ENCODE measurements at places on chromosomes 2 and 18.

- DNase-seq: no peak
These were observed 89.2 kb upstream of the FAM117B start for GRCh38 chr2:202545523-202545922.

DNA sequence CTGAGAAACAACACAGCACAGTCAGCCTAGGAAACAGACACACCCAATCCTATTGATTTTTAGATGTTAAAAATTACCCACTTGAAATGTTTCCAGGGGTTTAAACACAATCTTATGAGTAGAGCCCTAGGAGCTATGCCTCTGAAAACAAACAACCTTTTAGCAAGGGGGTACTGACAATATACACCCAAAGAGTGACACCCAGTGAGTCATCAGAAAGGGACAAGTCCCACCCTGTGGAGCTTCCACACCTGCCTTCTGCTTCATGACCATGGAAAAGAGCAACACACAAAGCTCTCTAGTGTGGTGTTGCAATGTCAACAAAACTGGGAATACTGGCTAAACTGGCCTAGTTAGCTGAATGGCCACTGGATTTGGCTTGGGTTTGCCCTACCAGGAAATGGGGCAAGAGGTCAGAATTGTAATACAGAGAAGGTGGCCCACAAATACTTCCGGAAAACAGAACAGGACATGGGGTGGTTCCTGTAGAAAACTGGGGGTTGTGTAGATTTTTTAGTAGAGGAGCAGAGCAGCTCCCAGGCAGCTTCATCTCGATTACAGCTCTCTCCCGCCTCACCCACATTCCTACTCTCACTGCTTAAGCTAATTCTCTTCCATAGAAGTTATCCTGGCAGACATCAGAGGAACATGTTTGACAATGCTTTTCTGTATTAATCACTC, 98.2 kb downstream of the GAREM1 start:
- DNase-seq: no peak

GRCh38 chr18:58787536-58788149, 77.0 kb upstream of the ZNF532 start:
- DNase-seq: no peak

DNA sequence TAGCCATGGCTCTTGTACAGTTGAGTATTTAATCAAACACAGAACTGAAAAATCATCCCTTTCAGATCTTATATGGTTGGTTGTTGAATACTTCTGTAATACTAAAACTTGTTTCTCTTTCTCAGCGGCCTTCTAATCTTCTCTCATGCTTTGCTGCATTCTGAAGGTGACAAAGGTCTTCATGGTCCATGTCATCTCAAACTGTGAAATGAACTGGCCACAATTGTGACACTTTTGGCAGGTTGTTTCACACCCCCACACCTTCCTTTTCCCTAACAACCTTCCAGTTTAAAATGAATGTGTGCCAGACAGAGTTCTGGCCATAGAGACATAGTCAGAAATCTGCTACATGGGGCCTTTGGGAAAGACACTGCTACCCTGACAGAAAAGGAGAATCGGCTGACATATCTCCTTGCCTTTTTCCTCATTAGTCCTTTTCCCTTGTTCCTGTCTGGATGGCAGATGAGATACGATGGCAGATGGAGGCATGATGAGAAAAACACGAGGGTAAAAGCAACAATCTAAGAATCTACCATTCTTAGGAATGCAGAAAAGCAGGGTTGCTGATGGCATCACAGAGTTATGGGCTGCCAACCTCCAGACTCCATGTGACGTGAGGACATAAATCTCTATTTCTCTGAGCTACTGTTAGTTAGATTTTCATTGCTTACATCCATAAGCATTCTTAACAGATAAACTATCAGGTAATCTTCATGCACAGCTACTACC, 106.5 kb downstream of the PIGN start:
- DNase-seq: no peak

DNA sequence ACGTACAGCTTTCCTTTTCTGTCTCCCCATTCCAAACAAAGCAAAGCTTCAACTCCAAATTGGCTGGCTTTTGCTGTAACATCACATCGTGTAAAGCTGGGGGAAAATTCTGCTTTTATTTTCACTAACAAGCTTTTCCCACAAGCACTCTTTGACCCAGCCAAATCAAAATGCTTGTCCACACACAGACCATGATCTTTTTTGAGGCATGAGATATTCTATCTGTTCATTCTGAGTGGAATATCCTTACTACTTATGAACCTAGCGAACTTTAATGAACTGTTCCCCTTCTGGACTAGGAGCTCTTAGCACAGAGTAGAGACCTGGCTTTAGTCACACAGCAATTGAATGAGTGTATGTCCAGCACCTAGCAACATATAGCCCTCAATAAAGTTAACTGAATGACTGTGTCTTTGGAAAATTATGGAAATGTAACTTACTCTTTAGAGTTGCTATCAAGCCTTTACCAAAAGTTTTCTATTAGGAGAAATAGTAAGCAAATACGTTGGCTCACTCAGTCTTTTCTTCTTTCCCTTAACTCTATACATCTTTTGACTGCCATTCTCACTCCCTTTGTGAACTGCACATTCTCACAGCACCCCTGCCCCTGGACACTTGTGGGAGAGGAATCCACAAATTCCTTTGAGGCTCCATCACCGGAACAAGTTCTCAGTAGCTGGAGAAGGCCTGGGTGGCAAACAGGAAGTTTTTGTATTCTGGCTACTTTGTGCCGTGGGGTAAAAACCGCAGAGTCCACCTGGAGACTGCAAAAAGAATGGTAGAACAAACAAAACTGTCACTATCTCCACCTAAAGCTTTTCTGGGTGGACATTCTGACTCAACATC, 1.3 kb upstream of the UBE2E3 start:
- no peak for DNase-seq

DNA sequence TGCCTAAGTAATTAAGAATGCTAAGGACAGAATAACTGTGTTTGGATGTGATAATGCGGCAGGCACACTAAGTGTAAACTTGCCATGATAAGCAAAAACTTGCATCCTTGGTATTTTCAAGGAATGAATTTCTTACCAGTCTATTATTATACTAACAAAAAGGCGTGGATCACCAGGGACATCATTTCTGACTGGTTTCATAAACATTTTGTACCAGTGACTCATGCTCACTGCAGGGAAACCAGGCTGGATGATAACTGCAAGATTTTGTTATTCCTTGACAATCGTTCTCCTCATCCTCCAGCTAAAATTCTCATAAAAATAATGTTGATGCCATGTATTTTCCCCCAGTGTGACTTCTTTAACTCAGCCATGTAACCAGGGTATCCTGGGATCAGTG, 289.5 kb downstream of the CDCA7 start:
- no peak for DNase-seq

- DNase-seq: no peak
These were observed 1033.5 kb upstream of the TMEFF2 start for GRCh38 chr2:193228276-193228675.

DNA sequence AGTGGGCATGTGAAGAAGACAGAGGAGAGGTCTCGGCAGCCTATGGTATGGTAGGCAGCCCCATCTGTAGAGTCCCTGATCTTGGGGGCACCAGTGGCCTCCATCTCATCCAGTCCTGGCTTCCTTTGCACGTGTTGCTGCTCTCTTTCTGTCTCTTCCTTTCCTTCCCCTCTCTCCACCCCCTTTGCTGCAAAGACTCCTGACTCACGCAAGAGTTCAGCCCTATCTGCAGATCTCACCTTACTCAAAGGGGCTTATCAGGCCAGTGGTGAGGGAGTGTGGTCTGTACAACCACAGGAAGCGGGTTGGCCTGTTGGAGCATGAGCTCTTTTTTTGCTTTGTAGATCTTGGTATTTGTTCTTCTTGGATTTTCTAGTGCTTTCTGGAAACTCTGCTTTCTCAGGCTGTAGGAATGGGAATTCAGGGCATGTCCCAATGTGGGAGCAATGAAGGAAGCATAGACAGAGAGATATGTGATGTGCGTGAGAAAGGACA, 14.6 kb upstream of the NT5DC4 start:
- DNase-seq: peak; percentile 87

DNA sequence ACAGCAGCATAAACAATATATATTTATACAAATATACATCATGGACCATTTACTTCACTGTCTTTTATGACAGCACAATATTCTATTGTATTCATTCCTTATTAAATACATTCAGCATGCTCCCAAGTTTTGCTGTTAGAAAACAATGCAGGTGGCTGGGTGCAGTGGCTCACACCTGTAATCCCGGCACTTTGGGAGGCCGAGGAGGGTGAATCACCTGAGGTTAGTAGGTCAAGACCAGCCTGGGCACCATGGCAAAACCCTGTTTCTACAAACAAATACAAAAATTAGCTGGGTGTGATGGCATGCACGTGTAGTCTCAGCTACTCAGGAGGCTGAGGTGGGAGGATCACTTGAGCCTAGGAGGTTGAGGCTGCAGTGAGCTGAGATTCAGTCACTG, 39.0 kb downstream of the NPC1 start:
- DNase-seq: no peak

DNA sequence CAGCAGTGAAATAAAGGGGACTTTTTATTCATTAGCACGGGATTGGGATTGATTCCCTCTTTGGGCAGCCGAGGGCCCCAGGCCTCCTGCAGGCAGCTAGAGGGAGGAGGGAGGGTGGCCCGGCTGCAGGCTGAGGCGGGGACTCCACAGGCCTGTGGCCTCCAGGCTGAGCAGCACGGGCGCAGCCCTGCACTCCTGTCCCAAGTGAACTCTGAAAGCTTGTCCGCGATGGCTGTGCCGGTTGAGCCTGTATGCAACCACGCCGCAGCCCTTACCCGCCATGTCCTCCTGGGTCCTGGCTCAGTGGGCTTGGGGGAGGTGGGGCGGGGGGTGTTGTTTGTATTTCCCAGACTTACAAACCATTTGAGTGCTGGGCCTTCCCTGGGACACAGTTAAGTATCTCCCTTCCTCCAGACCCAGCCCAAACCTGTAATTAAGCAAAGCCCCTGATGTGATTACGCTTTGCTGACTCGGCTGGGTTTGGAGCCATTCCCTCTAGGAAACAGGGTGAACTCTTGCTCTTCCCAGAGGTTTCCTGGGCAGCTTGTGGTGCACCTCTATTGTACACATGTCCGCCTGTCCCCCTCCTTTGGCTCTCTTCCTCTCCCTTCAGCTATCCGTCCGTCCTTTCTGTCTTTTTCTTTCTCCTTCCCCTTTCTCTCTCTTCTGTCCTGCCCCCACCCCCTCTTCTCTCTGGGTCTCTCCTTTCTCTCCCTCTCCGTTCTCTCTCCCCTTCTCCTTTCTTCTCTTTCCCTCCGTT, 5.3 kb downstream of the GLI2 start:
- no peak for DNase-seq

- DNase-seq: no peak
These were observed 44.9 kb downstream of the SOCS6 start for GRCh38 chr18:70333757-70334156.

DNA sequence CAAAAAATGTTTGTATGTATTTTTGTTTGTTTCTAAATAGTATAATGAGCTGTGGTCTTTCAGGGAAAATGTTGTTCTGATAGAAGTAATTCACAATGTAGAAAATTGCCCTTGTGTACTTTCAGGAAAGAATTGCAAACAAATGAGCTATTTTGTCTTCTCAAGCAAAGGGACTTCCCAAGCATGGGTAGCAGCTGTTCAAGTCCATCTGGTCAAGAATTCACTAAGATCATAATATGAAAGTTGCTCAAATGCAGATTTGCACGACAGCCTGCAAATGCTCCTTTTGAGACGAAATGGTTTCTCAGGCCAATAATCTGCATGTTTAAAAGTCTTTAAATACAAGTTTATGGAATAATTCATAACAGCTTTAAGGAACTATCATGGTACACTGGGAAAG, 51.9 kb upstream of the HNMT start:
- DNase-seq: no peak

GRCh38 chr2:238684362-238685326, 163.2 kb upstream of the TWIST2 start:
- no peak for DNase-seq

DNA sequence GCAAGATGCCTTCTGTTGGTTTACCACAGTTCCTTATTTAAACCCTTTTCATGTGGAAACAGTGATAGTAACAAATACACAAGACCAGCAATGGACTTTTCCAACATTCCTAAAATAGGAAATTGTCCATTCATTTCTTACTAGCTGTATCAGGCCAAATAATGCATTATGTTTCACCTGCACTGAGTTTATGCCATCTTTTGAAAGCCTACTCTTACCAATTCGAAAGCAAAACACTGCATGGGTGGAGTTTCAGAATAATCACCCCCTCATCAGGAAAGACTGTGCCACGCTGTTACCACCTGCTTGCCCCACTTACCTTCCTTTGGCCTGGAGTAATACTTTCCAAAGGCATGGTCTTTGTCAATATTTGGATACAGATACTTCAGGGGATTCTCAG, 37.5 kb downstream of the STAT1 start:
- no peak for DNase-seq

GRCh38 chr2:196959734-196960338, 33.3 kb upstream of the PGAP1 start:
- no peak for DNase-seq

GRCh38 chr2:165778653-165779451, 15.2 kb downstream of the GALNT3 start:
- DNase-seq: peak; percentile 20

Measured in activated naive CD4-positive, alpha-beta T cell treated with anti-CD3 and anti-CD28 coated beads, Interleukin-2, amount 10 ng/mL, durations not matched to agents 7 days and 5 days (primary cell).